ENCODE measurements at places on chromosomes 3 and 15. TPM values are rescaled to one million over a fixed set of nuclear protein-coding genes. Genes with fewer than 3 reads are reported as not detected.

DUOXA1 gene
- 30.6 TPM for total RNA-seq

OSBPL10 gene
- total RNA-seq, result 60.1 TPM

EPM2AIP1 gene
- total RNA-seq, result 3.1 TPM

SLCO3A1 gene
- 10.5 TPM for total RNA-seq

PTH1R gene
- total RNA-seq, result not detected

Measured in hair follicular keratinocyte (primary cell).